ENCODE measurements at places on chromosomes 6 and 20.

DNA sequence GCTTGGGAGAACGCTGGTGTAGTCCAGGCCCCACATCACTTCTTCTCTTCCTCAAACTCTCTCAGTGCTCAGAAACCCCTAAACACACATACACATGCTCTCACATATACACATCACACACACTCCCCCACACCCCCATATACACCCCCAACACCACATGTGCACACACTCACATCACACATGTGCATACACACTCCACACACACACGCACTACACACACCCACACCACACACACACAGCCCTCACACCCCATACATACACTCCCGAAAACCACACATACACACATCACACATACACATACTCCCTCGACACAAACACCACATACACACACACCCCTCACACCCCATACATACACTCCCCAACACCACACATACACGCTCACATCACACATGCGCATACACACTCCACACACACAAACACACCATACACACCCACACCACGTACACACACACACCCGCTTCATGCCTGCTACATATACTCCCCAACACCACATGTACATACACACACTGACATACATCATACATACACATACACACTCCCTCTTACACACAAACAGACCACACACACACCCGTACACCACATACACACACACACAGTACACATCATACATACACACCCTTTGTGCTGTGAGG lies 110.3 kb upstream of the TMEM170B start:
- DNase-seq, result no peak

DNA sequence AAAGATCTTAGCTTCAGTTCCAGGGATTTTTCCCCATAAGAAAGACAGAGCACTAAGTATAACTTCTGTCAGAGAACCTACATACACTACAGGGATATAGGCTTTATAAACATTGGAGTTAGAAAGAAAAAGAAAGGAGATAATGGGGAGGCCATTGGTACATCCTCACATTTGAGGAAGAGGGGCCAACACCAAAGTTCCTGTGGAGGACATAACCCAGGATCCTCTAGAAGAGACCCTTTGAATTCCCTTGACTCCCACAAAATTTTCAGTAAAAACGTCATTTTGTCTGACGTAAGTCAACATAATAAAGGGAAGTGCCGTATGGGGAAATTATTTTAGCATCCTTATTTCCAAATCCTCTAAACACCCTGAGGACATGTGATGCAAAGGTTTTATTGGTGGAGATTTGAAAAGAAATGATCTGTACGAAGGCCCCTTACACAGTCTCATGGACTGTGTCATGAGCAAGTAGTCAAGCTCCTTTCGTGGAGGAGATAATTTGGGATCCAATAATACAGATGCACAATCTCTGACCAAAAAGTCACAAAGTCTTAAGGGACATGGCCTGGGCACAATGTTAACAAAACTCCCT lies 33.2 kb downstream of the HLA-DRA start:
- DNase-seq, result no peak

DNA sequence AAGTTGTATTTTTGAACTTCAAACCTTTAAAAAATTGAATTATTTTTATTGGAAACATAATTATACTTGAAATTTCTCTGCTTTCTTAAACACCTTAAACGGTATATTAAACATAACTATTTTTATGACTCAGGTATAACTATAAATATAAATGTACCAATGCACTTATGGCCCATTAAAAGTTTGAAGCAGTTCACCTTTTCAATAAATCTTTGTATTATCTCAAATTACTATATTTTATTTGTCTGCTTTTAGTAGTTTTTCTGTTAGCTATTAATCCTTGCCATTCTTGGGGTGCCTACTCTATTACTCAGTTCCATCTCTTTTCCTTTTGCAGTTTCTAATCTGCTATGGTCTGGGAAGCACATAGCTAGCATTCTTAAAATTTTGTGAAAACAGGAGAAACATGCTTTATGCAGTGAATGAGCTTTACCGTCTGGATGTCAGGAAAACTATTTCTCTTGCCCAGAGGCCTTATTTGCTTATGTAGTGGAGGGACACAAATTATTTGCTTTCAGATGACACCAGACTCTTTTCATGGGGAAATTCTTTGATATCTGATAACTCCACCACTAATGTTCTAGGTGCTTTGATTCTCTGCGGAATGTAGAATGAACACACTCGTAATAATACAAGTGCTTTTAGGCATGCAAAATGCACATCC lies 378.9 kb upstream of the CITED2 start:
- no peak for DNase-seq

GRCh38 chr6:166691746-166692145 lies 64.7 kb upstream of the RPS6KA2 start:
- no peak for DNase-seq

GRCh38 chr6:143141442-143141841 lies 80.8 kb downstream of the AIG1 start:
- no peak for DNase-seq

DNA sequence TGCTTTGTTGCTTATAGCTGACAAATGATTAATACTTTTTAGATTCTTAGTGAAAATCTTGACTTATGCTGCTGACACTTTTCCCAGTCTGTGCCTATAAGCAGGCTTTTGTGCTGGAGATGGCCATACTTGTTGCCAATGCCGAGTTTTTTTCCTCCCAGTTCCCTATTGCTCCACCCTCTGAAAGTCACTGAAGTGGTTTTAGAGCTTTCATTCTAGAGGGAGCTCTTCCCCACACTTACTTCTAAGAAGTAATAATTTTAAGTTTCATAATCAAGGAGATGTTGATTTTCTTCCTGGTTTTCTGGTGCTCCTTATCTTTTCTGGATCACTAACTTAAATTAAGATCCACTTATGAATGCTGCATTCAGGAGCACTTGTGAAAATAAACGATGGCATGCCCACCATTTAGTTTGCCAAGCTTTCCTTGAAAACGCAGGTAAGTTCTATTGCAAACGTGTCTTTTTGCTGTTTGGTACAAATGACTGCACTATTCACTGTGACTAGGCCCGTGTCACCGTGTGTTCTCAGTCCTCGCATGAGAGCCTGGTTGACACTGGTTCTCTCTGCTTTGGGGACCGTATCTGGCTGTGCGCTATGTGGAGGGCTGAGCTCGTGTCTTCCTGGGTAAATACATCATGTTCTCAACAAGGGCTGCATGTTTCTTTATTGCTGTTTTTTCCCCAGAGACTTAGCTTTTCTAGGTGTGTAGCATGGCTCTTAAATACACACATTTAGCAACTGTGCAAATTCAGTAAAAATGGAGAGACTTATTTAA lies 50.2 kb downstream of the GFRA4 start:
- DNase-seq, result no peak

DNA sequence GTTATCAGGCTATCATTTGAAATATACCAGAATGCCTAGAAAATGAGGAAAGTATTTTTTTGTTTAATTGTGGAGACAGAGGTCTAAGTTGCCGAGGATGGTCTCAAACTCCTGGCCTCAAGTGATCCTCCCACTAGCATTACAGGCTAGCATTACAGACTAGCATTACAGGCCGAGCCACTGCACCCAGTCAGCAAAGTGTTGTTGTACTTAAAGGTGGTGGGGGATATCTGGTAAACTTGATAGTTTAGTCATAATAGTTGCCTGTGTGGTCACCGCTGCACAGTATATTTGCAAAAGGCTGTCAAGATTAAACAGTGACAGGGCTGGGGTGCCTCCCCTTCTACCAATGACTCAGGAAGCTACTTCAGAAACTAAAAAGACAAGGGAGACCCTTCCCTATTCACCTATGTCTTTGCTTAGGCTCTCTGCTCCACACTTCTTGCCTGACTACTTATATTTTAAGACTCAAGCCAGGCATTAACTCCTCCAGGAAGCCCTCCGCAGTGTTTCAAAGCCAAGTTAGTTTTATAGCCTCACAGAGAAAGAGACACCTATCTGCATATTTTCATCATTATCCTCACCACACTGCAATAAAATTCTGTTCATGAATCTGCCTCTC lies 3.1 kb upstream of the AKIRIN2 start:
- no peak for DNase-seq
